ENCODE measurements at places on chromosomes 1 and 21.

DNA sequence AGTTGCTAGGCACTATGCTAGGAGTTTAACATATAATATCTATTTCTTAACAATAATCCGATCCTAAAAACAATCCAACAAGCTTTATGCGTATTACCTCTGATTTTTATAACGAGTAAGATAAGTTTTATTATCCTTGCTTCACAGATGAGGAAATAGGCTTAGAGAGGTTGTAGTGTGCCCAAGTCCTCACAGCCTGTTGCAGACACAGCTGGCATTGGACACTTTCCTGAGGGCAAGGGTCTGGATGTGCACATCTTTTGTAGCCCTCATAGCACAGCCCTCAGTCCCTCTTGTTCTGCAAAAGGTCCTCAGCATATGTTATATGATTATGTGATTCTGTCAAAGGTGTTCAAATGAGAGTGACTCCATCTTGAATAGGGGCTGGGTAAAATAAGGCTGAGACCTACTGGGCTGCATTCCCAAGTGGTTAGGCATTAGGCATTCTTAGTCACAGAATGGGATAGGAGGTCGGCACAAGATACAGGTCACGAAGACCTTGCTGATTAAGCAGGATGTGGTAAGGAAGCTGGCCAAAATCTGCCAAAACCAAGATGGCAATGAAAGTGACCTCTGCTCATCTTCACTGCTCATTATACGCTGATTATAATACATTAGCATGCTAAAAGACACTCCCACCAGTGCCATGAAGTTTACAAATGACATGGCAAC is 75.7 kb upstream of the F3 start:
- no peak for ATAC-seq

- ATAC-seq, result no peak
Observed at GRCh38 chr1:183957216-183957830, 80.2 kb downstream of the COLGALT2 start.

DNA sequence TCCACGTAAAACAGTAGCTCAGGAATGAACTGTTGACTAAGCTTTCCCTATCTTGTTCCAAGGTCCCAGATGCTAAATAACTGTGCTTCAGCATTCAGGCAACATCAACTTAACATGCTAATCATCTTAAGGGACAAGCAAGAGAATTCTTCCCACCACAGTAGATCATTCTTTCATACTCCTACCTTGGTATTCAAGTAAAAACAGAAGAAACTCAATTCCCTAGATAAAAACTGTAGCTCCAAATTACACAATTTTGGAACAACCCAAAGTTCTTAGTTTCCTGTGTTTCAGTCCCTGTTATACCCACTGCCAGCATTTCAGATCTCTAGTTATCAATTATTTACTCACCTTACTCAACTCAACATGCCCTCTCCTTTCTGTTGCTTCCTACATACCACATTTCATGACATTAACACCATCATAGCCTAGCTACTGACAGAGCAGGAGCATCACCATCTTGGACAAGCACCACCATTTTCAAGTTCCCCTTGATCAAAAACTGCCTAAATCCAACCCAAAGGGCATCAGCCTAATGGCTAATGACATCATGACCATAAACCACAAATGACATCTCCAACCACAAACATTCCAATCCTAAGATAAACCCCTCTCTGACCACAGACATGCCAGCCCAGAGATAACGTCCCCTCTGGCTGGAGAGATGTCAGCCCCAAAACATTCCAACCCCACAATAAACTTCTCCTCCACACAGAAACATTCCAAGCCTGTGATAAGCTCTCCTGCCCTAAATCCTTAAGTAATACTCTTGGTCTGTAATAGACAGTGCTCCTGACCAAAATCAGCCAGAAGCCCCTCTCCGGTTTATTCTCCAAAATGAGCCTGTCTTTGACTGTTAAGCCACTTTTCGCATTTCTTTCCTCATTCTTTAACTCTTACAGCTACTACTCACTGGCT is 191.2 kb downstream of the RERE start:
- no peak for ATAC-seq

DNA sequence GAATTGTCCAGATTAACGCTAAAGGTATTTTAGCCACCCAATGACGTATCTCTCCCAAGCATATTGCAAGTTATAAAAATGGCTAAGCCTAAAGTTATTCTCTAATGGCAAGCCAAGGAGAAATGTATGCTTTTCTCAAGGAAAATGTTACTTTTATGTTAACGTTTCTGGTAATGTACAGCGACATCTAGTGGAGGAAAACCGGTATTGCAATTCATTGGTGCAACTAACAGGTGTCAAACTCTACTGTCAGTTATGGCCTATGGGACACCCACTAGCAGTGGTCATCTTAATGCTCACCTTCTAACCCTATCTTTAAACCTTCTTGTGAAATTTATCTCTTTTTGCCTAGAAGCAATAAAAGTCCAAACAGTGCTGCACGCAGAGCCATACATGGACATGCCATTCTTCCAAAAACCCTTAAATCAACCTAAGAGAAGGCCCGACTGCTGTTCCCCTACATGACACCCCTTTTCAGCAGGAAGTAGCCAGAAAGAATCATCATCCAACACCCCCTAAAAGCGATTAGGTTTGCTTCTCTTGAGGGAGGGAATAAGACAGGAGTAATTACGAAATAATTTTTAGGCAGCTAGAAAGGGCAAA is 68.7 kb upstream of the LRIF1 start:
- no peak for ATAC-seq

DNA sequence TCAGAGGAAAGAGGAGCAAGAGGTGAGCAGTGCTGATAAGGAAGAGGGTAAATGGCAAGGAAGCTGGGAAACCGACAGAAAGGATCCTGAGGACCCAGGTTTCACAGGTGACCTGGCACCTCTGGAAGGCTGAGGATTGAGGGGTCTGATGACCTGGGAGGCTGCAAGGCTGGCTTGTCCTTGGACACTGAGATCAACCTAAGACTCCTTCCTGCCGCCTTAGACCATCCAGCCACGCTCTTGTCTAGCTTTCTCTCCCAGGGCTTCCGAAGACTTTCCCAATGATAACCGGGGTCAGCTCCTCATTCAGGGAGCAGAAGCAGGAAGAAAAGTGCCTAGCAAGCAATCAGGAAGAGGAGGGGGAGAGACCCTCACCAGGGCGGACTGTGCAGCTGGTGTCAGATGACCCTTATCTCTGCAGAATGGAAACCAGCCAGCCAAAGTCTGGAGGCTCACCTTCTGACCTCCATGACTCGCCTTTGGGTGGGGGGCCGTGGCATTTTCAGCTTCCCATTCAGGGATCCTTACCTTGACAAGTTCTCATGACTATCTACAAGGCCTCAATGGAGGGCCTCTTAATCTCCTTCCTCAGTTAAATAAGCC is 77.7 kb downstream of the CAPZB start:
- no peak for ATAC-seq

All from activated T-helper 17 cell treated with anti-CD3 and anti-CD28 coated beads, Interleukin-2, amount 50 U/mL, for 72 hours (primary cell).